ENCODE measurements at places on chromosomes 4 and X. TPM values are rescaled to one million over a fixed set of nuclear protein-coding genes. Genes with fewer than 3 reads are reported as not detected.

PALLD gene
- 94.1 TPM for total RNA-seq

RPL9 gene
- total RNA-seq: 3,478 TPM

SLITRK2 gene
- total RNA-seq: 2.0 TPM

IL15 gene
- 7.5 TPM for total RNA-seq

MAPK10 gene
- 39.0 TPM for total RNA-seq

ADH7 gene
- not detected for total RNA-seq

HSD17B13 gene
- total RNA-seq: 11.9 TPM

LAGE3 gene
- total RNA-seq: 17.0 TPM

SHROOM3 gene
- 0.38 TPM for total RNA-seq

GPR50 gene
- not detected for total RNA-seq

SLC26A1 gene
- total RNA-seq: 0.44 TPM

SSX4B gene
- total RNA-seq: not detected

NUDT10 gene
- total RNA-seq: not detected

ZDHHC15 gene
- 2.0 TPM for total RNA-seq

HGFAC gene
- not detected for total RNA-seq

ZAR1 gene
- total RNA-seq: not detected

NIPAL1 gene
- 2.0 TPM for total RNA-seq

KLHL13 gene
- 1.8 TPM for total RNA-seq

All from subcutaneous adipose tissue (tissue), 4 donors.